Urinary bladder (tissue), 4 donors: ENCODE measurements at places on chromosomes 7 and 10.

DNA sequence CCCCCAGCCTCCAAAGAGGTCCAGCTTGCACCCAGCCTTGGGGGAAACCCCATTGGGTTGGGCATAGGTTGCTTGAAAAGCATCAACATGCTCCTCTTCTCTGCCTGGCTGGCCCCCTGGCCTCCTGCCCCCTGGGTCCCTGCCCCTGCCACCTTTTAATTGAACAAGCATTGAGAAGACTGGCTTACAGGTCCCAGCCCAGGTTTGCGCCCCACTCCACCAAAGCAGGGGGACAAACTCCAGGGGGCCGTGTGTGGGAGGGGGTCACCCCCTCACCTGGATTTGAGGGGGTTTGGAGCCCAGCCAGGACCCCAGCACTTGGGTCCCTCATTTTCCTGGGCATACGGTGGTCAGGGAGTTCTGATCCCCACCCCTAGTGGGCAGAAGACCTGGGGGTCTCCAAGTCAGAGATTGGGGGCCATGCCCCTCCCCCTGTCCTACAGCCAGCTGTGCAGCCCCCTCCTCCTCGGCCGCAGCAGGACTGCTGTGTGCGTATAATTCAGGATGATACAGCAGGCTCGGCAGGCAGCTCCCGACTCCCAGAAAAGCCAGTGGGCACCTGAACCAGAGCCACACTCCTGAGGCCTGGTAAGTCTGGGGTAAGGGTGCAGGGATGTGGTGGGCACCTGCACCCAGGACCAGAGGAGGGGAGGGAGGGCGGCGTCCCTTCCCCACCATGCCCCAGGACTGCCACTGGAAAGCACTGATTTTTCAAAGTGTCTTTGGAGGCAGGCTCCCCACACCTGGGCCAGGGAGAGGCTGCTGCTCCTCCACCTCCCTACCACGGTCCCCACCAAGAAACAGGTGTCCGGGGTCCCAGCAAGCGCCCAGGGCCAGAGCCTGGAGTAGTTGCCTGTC, 1.7 kb downstream of the ELFN1 start:
- DNase-seq: no peak

- no peak for DNase-seq
Measured at GRCh38 chr7:68627247-68627864, 970.9 kb upstream of the AUTS2 start.

GRCh38 chr10:130215931-130216231, 79.7 kb downstream of the GLRX3 start:
- DNase-seq: no peak

GRCh38 chr7:127959770-127960169, 71.5 kb downstream of the LRRC4 start:
- DNase-seq: no peak

GRCh38 chr7:114939484-114940097, 17.7 kb downstream of the MDFIC start:
- DNase-seq: no peak

DNA sequence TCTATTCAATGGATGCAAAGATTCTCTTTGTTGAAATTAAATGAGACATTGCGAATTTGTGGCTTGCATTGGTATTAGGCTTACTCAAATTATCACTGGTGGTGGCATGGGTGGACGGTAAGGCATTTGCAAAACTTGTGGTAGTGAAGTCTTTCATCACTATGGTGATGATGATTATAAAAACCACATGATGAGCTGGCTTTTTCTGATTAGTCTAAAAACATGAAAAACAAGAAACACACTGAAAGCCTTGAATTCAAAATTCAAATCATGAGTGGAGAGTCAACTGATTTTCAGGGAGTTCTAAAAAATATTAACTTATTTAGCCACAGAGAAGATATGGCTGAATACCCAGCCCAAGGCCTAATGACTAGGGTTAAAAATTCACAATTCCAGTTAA, 99.8 kb upstream of the HGF start:
- DNase-seq: no peak
